ENCODE measurements at places on chromosomes 3 and 15.

DNA sequence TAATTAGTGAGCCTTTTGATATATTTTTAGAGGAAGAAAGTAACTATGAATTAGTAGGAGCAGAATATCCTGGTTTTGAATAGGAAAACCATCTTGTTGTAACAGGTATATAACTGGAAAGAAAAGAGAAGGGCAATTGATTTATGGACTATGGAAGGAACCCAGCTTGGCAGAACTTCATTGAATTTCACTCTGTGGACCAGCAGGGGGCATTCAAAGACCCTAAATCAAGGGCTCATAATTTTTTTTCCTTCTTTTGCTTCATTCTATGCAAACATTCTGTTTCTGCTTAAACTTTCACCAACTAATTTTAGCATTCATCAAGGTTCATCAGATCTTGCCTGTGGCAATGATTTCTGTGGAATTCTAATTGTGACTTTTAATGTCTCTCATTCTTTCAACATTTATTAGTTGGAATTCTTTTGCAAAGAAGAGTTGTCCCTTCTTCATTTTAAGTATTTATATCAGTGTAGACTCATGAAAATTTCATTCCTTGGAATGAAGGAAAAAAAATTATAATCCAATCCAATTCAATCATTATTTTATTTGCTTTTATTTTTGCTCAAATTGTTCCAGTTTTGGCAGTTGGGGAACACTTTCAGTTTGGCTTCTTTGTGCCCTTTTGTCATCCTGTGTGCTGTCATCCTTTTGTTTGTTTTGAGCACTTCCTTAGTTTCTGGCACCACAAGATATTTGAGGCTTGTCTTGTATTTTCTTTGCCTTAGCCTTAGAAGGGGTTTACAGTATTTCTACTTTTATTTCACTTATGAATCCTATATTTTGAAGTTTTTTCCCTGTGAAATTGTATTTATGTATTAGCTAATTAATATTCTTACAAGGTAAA lies 30.4 kb downstream of the NXPE3 start:
- peak; percentile 56 for DNase-seq

DNA sequence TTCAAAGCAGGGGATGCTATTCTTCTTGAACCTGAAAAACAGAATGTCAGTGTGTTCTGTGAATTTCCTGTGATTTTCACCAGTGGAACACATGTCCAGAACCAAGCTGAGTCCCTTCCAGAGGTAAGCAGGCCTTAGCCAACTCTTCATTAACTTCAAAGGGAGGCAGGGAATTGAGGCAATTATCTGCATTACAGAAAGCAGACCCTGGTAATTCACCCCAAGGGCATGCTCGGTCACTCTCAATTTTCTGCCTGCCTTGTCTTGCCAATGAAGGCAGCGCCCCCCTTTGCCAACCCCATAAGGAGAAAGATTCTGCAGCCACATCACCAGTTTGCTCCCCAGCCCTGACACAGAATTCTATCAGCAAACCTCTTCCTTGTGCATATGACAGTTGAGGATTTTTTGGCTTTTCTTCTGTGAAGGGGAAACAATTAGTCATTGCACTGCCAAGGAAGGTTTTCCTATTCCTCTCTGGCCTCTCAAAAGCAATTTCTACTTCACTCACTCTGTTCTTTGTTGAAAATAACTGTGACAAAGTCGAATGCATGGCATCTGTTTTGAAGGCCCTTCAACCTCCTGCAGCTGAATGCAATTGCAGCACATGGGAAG lies 85.3 kb downstream of the HHLA2 start:
- DNase-seq, result no peak

DNA sequence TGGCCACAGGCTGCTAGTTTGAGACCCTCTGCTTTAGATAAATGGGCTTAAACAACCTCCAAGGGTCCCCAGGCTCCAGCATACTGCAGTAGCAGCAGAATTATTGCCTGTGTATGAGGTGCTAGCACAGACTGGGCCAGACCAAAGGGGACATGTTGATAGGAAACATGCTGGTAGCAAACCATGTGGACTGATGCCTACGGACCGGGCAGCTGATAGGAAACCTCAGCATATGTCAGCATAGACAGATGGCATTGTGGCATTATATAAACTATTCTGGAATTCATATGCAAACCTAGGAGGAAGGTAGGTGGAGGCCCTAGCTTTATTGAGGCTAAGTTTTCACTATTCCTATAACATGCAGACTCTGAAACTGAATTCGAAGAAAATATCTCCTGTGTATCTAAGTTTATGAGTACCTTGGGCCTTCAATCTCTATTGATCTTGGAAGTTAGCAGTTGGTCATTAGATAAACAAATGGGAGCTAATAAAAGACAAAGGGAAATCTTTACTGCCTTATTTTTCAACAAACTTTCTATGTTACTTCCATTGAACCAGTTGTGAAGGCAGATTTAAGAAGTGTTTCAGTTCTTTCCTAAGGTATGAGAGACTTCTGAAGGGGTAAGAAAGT lies 1.7 kb upstream of the HGD start:
- no peak for DNase-seq

GRCh38 chr3:52020796-52021195 lies 25.1 kb upstream of the RPL29 start:
- no peak for DNase-seq

DNA sequence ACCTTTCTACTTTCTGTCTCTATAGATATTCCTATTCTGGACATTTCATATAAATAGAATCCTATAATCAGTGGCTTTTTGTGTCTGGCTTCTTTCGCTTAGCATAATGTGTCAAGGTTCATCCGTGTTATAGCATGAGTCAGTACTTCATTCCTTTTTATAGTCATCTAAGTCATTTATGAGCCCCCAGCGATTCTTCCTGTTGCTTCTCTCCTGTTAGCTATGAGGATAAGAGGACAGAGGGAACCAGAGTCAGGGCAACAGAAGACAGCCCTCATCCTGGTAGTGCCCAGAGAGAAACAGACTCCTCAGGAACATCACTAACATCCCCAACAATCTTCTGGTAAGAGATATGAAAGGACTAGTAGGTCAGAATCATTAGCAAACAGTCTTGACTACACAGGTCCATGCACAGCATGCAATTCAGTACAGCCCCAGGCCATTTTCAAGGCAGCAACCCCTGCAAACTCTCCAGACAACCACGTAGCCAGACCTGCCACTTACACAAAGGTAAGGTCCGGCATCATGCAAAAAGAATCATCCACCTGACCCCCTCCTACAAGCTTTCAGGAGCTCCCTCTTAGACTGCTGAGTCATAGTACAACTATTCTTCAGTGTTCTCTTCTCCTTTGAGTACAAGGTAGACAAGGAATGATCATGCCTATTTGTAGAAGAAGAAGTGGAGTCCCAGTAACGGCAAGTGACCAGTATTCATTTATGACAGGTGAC lies 91.5 kb downstream of the MYLK start:
- peak; percentile 48 for DNase-seq

GRCh38 chr3:188978421-188979171 lies 193.2 kb upstream of the TPRG1 start:
- peak; percentile 78 for DNase-seq

- DNase-seq, result no peak
Observed at GRCh38 chr15:65556622-65557021, 26.4 kb downstream of the HACD3 start.

- peak; percentile 55 for DNase-seq
Observed at GRCh38 chr3:124281453-124282316, 289.8 kb upstream of the ROPN1 start.

GRCh38 chr15:62089616-62090015 lies 22.8 kb downstream of the C2CD4A start:
- no peak for DNase-seq

- no peak for DNase-seq
Observed at GRCh38 chr3:37670961-37671483, 190.7 kb upstream of the CTDSPL start.

GRCh38 chr3:59064276-59064675 lies 14.5 kb upstream of the CFAP20DC start:
- DNase-seq, result no peak

DNA sequence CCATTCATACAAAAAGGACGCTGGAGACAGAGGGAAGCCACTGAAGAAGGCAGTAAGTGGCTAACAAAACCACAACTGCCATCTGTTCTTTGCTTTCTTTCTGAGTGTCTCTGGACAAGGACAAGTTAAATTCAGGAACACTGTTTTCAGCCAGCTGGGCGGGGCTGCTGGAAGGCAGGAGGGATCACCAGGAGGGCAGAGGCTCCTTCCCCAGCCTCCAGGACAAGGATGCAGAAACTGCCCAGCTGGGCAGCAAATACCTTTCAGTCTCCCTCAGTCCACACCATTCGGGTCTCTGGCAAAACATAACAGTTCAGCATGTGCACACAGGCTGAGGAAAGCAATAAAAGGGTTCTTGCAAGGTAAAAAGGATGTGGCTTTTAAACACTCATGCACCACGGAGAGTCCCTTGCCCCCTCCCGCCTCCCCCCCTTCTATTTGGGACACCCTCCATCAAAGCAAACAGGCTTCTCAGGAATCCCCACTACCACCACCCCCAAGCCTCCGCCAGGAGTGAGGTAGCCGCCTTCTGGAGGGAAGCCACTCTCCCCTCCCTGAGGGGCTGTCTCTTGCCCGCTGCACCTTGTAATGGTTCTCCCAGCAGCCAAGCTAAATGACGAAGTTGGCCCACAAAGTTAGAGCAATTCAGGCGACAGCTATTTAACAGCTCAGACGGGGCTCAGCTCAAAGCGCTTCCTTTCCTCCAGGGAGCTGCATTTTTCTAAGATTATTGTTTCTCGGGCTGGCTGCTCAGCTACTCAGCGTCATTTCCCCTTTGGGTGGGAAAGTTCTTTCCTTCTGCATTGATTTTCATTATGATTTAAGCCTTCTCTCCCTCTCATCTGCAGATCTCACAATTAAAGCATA lies 3.8 kb downstream of the HEG1 start:
- peak; percentile 91 for DNase-seq

- DNase-seq, result peak; percentile 36
Observed at GRCh38 chr15:33788906-33789540, 179.3 kb upstream of the CHRM5 start.

DNA sequence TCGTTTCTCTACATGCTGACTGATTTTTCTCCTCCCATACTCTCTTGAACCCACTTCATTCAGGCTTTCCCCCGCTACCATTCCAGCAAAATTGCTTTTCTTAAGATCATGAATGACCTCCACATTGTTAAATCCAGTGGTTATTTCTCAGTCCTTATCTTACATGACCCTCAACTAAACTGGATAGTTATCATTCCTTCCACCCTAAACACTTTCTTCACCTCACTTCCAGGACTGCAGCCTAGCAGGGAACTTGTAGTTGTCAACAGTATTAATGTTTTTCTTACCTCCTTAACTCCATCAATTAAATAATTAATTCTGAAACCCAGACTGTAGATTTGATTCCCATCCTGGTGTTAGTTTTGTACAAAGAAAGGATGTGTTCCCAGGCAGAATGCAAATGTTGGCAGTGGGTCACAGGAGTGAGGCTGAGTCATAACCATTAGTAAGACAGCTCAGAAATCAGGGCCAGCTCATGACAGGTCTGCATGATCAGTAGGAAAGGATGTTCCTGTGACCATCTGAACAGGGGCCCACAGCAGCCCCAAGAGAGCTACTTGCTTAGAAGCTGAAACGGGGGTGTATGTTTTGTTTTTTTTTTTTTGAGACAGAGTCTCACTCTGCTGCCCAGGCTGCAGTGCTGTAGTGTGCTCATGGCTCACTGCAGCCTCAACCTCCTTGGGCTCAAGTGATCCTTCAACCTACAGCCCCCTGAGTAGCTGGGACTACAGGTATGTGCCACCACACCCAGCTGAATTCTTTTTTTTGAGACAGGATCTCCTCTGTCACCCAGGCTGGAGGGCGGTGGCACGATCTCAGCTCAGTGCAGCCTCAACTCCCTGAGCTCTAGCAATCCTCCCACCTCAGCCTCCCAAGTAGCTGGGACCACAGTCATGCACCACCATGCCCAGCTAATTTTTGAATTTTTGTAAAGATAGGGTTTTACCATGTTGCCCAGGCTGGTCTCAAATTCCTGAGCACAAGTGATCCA lies 9.1 kb downstream of the BCL2L10 start:
- DNase-seq, result peak; percentile 97

DNA sequence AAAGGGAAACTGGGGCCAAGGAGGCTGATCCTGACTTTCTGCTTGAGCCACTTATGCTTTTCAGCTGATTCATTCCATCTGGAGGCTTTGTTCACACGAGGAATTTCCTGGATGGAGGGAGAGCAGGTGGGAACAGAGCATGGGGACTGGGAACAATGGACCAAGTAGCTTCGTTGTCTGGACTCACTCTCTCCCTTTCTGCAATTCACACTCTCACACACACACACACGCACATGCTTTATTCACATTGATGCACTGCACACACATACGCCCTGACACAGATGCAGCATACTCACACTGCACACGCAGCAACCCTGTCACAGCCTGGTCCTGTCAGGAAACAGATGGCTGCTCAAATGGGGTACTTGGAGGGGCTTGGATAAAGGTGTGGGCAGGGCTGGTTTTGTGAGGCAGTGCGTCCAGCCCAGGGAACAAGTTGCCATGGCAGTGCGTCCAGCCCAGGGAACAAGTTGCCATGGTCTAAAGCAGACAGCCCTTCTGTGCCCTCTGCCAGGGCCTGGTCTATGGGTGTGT lies 19.8 kb upstream of the CHCHD6 start:
- peak; percentile 20 for DNase-seq

- DNase-seq, result no peak
Observed at GRCh38 chr3:190972840-190973270, 110.4 kb upstream of the GMNC start.

GRCh38 chr15:60275624-60276023 lies 122.2 kb downstream of the ANXA2 start:
- no peak for DNase-seq

DNA sequence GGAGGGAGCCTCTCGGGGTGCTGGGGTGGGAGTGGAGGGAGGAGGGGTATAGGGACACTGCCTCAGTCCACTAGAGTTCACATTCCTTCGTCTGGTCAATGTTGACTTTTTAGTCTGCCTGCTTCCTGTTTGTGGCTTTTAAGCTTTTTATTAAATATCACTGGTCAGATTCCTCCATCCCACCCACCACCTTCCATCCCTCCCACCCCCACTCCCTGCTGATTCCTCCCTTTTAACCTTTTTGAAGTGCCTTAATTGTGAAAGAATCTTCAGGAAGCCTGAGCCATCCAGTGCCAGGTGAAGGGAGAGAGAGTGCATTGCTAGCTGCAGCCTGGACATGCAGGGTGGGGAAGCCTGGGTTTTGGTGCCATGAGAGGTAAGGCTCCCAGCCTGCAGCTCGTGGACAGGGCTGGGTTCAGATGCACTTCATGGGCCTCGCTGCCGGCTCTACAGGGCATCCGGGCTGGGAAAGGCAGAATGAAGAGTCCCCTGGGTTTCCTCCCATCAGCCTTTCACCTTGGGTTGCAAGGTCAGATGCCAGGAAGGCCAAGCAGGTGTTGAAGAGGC lies 105.9 kb downstream of the DNAJB8 start:
- no peak for DNase-seq

GRCh38 chr3:126554560-126555525 lies 3.9 kb downstream of the C3orf22 start:
- no peak for DNase-seq

DNA sequence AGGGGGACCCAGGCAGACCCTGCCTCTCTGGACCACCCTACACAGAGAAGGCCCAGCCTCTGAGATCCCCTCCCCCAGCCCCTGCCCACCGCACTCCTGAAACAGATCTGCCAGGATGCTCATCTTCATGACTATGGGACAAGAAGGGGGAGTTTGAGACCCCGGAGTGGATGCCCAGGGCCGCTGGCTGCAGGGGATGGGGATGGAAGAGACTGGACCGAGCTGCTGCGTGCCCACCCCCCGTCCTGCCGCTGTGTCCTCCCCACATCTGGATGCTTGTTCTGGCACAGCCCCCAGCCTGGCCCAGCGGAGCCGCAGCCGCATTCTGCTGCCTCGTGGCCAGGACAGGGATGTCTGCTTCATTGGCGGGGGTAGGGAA lies 30.3 kb upstream of the SEMA3F start:
- no peak for DNase-seq
